Large intestine (tissue), 12 donors: ENCODE measurements at places on chromosomes 3 and 15.

- peak; percentile 37 for DNase-seq
Observed at GRCh38 chr3:16838561-16838960, 46.2 kb upstream of the PLCL2 start.

DNA sequence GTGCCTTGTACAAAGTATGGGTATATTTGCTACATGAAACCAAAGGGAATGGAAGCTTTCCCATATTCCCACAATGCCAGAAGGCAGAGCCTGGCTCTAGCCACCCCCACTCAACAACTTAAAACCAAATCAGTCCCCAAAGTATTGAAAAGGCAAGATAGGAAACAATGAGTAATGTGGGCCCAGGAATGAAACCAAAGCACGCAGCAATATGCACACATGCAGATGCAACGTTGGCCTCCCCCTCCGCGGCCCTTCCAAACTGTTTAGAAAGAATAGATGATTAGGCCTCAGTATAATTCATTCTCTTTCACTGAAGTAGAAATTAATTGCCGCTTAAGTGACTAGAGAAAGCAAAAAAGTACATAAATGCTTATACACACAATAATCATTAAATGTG lies 59.1 kb downstream of the THRB start:
- no peak for DNase-seq

GRCh38 chr3:15185404-15185803 lies 20.6 kb upstream of the CAPN7 start:
- DNase-seq, result no peak

GRCh38 chr3:176275113-176275512 lies 922.2 kb downstream of the TBL1XR1 start:
- DNase-seq, result no peak

GRCh38 chr3:144809380-144809779 lies 837.8 kb downstream of the DIPK2A start:
- DNase-seq, result no peak
